ENCODE measurements at places on chromosomes 12 and 14.

GRCh38 chr12:22656831-22657230, 31.9 kb downstream of the ETNK1 start:
- DNase-seq: no peak

- DNase-seq: no peak
These were observed 198.1 kb upstream of the KRR1 start for GRCh38 chr12:75709503-75709902.

DNA sequence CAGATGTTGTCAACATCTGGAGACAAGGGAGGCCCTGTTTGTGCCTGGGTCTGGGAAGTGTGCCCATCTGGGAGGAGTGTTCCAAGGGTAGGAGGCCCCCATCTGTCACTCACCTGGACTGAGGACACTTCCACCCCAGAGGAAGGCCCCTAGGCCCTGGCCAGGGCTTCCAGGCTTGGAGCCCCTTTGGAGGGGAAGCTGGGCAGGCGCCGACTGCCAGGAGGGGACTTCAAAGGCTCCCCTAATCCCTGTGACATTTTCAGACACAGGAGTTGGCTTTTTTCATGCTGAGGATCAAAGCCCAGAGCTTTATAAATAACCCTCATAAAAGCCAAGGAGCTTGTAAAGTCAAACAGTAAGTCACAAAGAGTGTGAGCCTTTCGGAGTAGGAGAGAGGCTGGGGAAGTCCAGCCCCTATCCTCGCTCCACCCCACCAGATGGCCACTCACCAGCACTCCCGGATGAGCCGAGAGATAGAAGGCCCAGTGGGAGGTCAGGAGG, 17.6 kb upstream of the FAM222A start:
- DNase-seq: no peak

DNA sequence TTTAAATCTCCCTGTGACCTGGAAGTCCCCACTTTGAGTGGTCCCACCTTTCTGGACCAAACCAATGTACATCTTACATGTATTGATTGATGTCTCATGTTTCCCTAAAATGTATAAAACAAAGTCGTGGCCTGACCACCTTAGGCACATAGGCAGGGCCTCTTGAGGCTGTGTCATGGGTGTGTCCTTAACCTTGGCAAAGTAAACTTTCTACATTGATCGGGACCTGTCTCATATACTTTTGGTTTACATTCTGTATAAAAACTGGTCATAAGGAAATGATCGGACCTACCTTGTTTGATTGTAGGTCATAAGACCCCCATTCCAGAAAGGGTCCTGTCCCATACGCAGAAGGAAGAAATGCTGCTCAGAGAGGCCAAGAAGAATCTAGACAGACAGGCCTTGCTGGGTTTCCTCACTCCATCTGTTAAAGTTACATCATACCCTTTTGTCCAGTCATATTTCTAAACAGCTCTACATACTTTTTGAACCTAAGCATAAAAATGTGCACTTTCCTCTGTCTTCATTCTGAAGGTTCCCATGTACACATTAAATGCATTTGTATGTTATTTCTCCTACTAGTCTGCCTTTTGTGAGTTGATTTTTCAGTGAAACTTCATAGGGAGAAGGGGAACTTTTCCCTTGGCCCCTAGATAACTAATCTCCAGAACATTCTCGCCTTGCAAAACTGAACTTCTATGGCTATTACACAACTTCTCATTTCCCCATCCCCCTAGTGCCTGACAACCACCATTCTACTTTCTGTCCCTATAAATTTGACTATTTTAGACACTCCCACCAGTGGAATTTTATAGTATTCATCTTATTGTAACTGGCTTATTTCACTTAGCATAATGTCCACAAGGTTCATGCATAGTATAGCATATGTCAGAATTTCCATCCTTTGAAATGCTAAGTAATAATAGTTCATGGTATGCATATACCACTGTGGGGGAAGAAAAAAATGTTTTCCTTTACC, 30.2 kb upstream of the CPM start:
- peak; percentile 70 for DNase-seq

GRCh38 chr12:24821691-24822090, 127.2 kb downstream of the BCAT1 start:
- peak; percentile 40 for DNase-seq
